ENCODE measurements at places on chromosomes 1 and 21.

GRCh38 chr1:22731924-22732720 lies 21.5 kb downstream of the EPHB2 start:
- ATAC-seq = peak; percentile 46

GRCh38 chr1:197152662-197153061 lies 6.2 kb upstream of the ASPM start:
- no peak for ATAC-seq

GRCh38 chr1:186927884-186928283 lies 99.1 kb downstream of the PLA2G4A start:
- ATAC-seq = no peak

DNA sequence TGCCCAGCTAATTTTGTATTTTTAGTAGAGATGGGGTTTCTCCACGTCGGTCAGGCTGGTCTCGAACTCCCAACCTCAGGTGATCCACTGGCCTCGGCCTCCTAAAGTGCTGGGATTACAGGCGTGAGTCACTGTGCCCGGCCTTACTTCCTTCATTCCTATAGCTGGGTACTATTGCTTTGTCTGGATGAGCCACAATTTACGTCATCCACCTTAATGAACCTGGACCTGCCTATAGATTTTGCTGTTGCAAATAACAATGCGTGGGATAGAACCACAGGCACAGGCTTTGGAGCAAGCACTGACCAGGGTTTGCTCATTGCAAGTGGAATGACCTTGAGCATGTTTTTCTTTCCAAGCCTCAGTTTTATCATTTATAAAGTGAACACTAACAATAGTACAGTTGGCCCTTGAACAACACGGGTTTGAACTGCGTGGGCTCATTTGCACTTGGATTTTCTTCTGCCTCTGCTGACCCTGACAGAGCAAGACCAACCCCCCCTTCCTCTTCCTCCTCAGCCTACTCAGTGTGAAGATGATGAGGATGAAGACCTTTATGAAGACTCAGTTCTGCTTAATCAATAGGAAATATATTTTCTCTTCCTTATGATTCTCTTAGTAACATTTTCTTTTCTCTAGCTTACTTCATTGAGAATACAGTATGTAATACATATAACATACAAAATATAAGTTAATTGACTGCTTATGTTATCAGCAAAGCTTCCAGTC lies 33.3 kb upstream of the BECN2 start:
- ATAC-seq = no peak

DNA sequence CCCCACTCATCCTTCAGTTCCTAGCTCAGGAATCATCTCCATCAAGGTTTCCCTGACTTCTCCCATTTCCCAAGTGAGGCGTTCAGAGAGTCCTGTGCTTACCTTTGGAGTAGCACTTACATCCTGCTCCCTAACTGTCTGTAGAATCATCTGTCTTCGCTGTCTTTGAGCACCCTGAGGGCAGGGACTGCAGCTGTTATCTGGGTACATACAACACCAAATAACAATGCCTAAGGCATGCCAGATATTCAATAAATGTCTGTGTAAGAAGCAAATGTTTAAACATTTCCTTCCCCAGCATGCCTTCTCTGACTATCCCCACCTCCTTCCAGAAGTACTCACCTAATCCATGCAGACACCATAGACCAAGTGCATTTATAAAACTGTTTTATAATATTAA lies 65.4 kb downstream of the JAK1 start:
- ATAC-seq = no peak
